ENCODE measurements at places on chromosomes 2 and 18. TPM values are rescaled to one million over a fixed set of nuclear protein-coding genes. Genes with fewer than 3 reads are reported as not detected.

LAMA1 gene
- 4.2 TPM for polyA plus RNA-seq

CFAP221 gene
- 10.3 TPM for polyA plus RNA-seq

PLEKHH2 gene
- polyA plus RNA-seq: 1.4 TPM

DHX57 gene
- polyA plus RNA-seq: 2.4 TPM

TBC1D8 gene
- polyA plus RNA-seq: 12.6 TPM

LMAN1 gene
- 10.5 TPM for polyA plus RNA-seq

DNA sequence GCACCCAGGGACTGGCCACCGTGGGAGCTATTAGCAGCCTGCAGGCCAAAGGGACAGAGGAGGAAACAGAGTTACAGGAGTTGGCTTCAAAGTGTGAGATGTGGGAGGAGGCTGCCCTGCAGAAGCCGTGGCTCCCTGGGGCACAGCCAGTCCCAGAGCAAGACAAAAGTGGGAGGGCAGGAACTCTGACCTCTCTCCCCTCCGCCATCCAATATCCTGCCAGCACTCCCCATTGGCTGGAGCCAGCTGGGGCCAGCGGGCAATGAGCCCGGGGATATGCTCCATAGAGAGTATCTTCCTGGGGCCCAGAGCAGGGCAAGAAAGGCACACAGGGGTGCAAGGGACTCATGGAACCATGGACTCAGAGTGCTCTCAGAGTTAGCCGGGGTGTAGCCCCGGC is 143.1 kb downstream of the INHBB start:
- H3K4me1 ChIP-seq: no peaks in the 10 kb centered on the region
- H3K36me3 ChIP-seq: no peaks in the 10 kb centered on the region
- no peak for DNase-seq
- no peaks in the 10 kb centered on the region for H3K27me3 ChIP-seq
- H3K27ac ChIP-seq: no peak overlapping the region

DNA sequence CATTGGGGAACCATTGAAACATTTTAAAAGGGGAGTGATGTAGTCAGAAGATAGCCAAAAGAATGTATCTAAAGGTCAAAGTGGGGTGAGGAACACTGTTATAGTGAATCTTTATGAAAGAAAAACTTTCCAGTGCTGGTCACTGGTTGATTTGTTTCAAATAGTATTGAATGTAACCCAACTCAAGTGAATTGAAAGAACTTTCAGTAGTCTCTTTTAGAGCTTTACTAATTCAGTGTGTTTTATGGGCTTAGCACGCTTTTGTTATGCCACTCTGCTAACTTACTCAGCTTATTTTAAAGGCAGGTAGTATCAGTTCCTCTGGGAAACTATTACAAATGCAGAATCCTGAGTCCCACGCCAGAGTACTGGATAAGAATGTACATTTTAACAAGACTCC is 57.3 kb downstream of the GTF2A1L start:
- no peak overlapping the region for H3K27ac ChIP-seq
- no peak for DNase-seq
- H3K36me3 ChIP-seq: no peaks in the 10 kb centered on the region
- H3K27me3 ChIP-seq: no peaks in the 10 kb centered on the region

DNA sequence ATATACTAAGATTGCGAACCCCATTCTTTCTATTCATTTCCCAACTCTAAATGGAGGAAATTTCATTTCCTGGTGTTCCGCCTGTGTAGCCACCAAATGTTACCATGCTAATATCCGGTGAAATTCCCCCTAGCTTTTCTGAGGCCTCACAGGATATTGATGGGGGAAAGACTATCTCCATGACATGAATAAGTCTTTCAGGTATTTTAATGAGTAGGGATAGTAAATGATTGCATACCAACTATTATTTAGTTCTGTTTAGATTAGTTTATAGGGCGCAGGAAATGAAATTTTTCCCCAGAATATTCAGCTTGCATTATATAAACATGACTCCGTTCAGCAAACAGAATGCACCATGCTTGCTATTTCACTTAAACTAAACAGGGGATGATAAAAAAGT is 55.4 kb downstream of the COL5A2 start:
- H3K4me1 ChIP-seq: no peaks in the 10 kb centered on the region
- no peak overlapping the region for H3K4me3 ChIP-seq
- no peak for DNase-seq
- H3K27ac ChIP-seq: no peak overlapping the region
- H3K36me3 ChIP-seq: no peaks in the 10 kb centered on the region
- no peaks in the 10 kb centered on the region for H3K27me3 ChIP-seq

- DNase-seq: no peak
- no peaks in the 10 kb centered on the region for H3K4me1 ChIP-seq
- no peaks in the 10 kb centered on the region for H3K36me3 ChIP-seq
- H3K4me3 ChIP-seq: no peak overlapping the region
These were observed 155.3 kb downstream of the UXS1 start for GRCh38 chr2:106038601-106039375.

- no peaks in the 10 kb centered on the region for H3K36me3 ChIP-seq
- no peaks in the 10 kb centered on the region for H3K27me3 ChIP-seq
These were observed 398.3 kb downstream of the ALK start for GRCh38 chr2:29522951-29523669.

- no peaks in the 10 kb centered on the region for H3K36me3 ChIP-seq
- H3K4me1 ChIP-seq: no peaks in the 10 kb centered on the region
- H3K27me3 ChIP-seq: no peaks in the 10 kb centered on the region
- H3K4me3 ChIP-seq: no peak overlapping the region
- no peak for DNase-seq
These were observed 1621.3 kb downstream of the SUCLG1 start for GRCh38 chr2:82837588-82838304.

GRCh38 chr18:23020555-23021294 is 87.6 kb downstream of the RBBP8 start:
- no peak overlapping the region for H3K27ac ChIP-seq
- H3K27me3 ChIP-seq: no peaks in the 10 kb centered on the region
- peak; percentile 42 for DNase-seq
- H3K36me3 ChIP-seq: no peaks in the 10 kb centered on the region

DNA sequence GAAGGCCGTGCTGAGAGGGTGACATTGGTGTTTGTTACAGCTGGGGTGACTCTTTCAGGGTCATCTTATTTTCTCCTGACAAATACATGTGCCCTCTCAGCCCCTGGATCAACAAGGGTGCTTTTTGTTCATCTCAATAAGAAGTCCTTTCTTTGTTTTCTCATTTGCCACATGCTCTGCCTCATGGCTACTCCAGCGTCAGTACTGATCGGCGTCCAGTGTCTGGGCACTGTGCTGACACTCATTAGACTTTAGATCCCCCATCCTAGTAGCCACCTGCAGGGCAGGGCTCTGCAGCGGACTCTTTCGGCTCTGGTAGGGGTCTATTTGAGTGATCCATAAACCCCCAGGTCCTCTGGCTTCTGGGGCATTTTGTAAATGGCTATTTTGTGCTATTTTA is 38.4 kb downstream of the NPPC start:
- no peak for DNase-seq
- no peak overlapping the region for H3K27ac ChIP-seq
- no peaks in the 10 kb centered on the region for H3K36me3 ChIP-seq
- H3K4me1 ChIP-seq: no peaks in the 10 kb centered on the region

- DNase-seq: no peak
- no peaks in the 10 kb centered on the region for H3K27me3 ChIP-seq
- no peak overlapping the region for H3K4me3 ChIP-seq
These were observed 20.8 kb upstream of the TNS1 start for GRCh38 chr2:218023636-218024035.

GRCh38 chr18:67239826-67240225 is 276.7 kb downstream of the DSEL start:
- H3K4me3 ChIP-seq: no peak overlapping the region
- no peak for DNase-seq
- H3K27ac ChIP-seq: no peak overlapping the region
- no peaks in the 10 kb centered on the region for H3K27me3 ChIP-seq

- H3K4me3 ChIP-seq: no peak overlapping the region
- H3K4me1 ChIP-seq: no peaks in the 10 kb centered on the region
- no peaks in the 10 kb centered on the region for H3K36me3 ChIP-seq
- DNase-seq: no peak
These were observed 104.9 kb upstream of the CAVIN2 start for GRCh38 chr2:191951832-191952231.

DNA sequence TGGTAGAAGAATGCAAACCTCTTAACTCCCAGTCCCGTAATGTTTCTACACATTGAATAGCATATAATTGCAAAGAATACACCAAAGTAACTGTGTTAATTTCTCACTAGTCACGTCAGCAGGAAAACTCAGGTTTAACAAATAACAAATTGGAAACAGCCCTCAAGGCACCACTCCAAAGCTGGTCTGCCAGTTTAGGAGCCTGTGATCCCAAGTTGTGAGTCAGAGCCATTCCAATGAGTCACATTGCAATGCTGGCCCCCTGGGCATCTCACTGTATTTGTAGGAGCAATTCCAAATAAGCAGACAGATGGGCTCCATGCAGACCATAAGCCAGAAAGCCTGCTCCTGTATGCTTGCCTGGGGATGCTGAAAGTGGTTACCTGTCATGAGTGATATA is 143.2 kb upstream of the SETBP1 start:
- H3K27ac ChIP-seq: no peak overlapping the region
- DNase-seq: no peak
- no peaks in the 10 kb centered on the region for H3K4me1 ChIP-seq
- no peaks in the 10 kb centered on the region for H3K36me3 ChIP-seq
